Effector CD4-positive, alpha-beta T cell (primary cell): ENCODE measurements at places on chromosomes 3 and 15.

DNA sequence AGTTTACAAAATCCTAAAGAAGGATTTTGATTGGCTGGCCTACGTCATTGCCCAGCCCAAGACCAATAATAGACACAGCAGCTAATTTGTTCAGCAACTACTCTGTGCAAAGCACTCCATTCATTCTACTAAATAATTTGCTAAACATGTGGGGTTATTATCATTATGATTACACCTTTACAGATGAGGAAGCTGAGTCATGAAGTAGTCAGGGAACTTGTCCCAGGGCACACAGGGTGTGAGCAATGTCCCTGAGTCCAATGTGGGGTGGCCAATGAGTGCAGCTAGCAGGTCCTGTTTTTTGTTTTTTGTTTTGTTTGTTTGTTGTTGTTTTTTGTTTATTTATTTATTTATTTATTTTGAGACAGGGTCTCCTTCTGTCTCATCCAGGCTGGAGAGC is 183.6 kb downstream of the ABHD5 start:
- no peak for DNase-seq

- DNase-seq: no peak
Measured at GRCh38 chr3:167032267-167032876, 347.7 kb downstream of the ZBBX start.

DNA sequence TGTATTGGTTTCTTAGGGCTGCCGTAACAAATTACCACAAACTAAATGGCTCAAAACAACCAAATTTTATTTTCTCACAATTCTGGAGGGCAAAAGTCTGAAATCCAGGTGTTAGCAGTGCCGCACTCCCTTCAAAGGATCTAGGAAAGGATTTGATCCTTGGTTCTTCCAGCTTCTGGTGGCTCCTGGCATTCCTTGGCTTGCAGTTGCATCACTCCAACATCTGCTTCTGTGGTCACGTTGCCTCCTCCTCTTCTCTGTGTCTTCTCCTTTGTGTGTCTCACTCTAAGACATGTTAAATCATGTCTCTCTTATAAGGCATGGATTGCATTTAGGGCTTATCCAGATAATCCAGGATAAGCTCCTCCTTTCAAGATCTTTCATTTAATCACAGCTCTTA is 262.2 kb downstream of the MEX3B start:
- no peak for DNase-seq

- no peak for DNase-seq
Measured at GRCh38 chr3:151871639-151872468, 1.6 kb upstream of the SUCNR1 start.

DNA sequence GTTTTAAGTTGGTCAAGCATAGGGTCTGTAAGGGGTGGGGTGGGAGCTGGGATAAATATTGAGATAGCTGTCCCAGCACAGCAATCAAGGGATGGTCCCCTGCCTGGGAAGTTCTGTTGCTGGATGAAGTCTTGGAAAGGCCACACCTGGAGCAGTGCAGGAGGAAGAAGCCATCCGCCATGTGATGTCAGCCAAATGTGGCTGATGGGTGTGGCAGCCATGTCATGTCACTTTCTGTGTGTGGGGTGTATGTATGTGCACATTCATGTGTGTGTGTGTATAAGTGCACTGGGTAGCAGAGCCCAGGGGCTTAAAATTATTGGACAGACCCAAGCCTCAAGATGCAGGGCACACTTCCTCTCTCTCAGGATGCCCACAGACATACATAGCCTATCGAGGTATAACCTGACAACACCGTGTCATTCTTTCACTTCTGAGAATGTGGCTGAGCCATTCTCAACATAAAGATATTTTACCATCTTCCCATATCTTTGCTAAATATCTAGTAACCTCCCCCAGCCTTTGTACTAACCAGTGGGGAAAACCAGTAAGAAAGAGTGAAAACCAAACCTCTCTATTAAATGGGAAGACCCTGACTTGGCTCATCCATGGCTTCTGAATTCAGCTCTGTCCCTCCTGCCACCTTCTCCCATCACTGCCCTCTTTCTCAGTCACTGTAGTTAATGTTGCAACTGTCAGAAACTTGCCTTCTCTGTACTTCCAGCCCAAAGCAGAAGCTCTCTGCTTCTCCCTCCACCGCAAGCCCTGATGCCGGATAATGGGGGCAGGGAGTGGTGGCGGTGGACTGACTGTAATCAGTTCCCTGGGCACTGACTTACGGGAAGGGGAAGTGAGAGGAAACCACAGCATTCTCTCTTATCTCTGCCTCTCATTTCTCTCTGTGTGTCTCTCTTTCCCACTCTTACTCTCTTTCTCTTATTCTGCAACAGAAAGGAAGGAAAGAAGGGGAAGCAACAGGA is 11.2 kb downstream of the TNFSF10 start:
- DNase-seq: peak; percentile 42

- DNase-seq: no peak
Measured at GRCh38 chr3:123365450-123366143, 83.3 kb downstream of the ADCY5 start.

GRCh38 chr3:191008074-191008473 is 145.6 kb upstream of the GMNC start:
- DNase-seq: no peak

DNA sequence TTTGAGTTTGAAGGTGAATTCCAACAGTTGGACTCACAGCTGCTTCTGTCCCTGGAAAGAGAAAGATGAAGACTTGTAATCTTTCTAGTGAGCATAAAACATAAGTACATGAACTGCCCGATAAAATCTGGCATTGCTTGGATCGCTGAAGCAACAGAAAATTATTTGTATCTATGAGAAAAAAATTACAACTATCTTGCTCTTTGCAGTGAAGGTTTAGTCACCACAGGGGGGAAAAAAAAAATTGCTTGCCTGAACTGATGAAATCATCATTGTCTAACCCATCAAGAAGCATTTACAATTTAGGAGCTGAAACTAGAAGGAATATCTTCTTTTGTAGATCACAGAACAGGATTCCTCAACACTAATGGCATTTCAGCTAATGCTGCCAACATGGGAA is 20.0 kb downstream of the TMEM207 start:
- no peak for DNase-seq

DNA sequence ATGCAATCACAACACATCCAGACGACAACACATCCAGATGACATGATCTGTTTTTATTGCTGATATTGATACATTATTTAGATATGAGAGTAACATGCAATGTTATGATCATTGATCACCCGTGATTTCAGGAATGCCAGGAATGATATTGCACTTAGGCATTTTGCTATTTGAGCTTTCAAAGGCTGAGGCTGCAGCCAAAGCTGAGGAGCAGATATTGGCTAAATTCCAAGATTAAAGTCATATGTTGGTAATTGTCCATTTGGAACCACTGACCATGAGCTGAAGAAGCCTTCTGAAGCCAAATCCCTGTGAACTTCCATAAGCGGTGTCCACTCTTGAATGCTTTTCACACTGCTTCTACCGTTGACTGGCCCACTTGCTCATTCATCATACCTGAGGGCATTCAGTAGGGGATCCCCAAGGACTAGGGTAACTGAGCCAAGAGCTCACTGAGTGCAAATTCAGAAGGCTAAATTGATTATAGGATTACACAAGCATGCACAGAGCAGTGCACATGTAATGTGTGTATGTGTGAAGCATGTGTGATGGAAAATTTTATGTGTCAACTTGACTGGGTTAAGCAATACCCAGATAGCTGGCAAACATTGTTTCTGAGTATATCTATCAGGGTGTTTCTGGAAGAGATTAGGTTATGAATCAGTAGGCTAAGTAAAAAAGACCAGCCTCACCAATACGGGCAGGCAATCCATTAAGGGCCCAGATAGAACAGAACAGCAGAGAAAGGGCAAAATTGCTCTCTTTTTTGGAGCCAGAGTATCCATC is 92.1 kb upstream of the PLAAT1 start:
- DNase-seq: no peak

GRCh38 chr15:40826423-40827075 is 2.0 kb downstream of the PPP1R14D start:
- DNase-seq: no peak

- no peak for DNase-seq
Measured at GRCh38 chr3:130473416-130473815, 43.6 kb upstream of the COL6A6 start.

DNA sequence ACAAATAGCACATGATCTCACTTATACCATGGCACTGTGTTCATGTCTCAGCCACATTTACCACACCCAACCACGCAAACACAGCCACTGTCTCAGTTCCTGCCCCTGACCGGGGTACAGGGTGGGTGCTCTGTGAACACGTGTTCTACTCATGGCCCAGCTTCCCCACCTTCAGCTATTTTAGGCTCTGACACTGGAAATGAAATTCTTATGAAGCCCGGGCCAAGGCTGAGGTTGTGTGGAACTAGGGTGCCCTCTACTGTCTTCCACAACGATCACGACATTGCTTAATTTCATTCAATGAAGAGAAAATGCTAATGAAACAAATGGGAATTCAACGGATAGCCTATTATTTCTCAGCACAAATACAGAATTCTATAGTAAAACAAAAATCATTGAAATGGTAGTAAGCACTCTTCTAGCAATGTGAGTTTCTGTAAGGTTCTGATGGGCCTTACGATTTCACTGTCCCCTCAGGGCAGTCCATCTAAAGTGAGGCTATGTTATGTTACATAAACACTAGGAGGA is 2.1 kb upstream of the GABRA5 start:
- no peak for DNase-seq

- no peak for DNase-seq
Measured at GRCh38 chr3:82130046-82130445, 368.6 kb upstream of the GBE1 start.

DNA sequence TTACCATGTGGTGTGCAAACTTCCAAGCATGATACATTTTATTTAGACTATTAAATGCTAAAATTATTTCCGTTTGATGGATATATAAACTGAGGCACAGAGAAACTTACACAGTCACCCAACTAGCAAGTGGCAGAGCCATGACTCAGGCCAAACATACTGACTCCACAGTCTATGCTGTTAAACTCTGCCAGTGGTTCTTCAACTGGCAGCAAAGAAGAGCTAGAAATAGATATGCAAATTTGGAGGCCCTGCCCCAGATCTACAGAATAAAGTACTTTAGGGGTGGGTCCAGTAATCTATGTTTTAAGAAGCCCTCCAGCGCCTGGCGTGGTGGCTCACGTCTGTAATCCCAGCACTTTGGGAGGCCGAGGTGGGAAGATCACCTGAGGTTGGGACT is 400.0 kb downstream of the FOXP1 start:
- DNase-seq: no peak

DNA sequence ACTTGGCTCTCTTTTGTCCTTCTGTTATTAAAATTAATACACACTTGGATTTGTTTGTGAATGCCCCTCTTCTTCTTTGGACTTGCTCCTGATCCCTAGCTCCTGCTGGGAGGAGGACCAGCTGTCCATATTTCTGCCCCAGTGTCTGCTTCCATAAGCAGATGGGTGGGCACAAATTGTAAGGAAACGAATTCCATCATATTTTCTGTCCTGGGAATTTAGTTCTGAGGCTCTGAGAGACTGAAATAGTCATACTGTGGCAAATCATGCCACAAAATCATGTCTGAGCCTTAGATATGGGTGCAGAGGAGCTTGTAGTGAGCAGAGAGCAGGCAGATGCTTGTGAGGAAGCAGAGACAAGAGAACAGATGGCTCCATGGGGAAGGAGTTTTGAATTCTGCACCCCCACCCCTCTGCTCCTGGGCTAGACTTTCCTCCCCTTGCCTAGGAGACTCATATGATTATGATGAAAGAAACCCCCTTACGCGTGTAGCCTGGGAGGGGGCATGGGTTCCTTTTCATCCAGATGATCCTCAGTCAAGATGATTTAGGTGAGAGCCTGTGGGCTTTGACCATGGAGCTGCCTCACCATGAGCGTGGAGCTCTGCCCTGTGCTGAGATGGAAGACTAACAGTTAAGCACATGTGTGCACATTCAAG is 50.6 kb downstream of the SV2B start:
- DNase-seq: no peak

- DNase-seq: no peak
Measured at GRCh38 chr15:50879016-50879617, 29.4 kb upstream of the AP4E1 start.

GRCh38 chr15:63449731-63450130 is 54.7 kb upstream of the USP3 start:
- no peak for DNase-seq

GRCh38 chr15:73156431-73157191 is 104.3 kb downstream of the NEO1 start:
- DNase-seq: no peak

GRCh38 chr3:137385922-137386321 is 378.2 kb upstream of the SOX14 start:
- no peak for DNase-seq

- DNase-seq: no peak
Measured at GRCh38 chr3:125381314-125381713, 6.2 kb upstream of the ZNF148 start.

- DNase-seq: peak; percentile 86
Measured at GRCh38 chr15:40323239-40323952, at the start of gene INAFM2. INAFM2 (plus strand) TSS chr15:40323692; CDS start chr15:40324056, 364 bp downstream.

GRCh38 chr15:99976811-99977271 is 243.6 kb upstream of the LYSMD4 start:
- DNase-seq: no peak

DNA sequence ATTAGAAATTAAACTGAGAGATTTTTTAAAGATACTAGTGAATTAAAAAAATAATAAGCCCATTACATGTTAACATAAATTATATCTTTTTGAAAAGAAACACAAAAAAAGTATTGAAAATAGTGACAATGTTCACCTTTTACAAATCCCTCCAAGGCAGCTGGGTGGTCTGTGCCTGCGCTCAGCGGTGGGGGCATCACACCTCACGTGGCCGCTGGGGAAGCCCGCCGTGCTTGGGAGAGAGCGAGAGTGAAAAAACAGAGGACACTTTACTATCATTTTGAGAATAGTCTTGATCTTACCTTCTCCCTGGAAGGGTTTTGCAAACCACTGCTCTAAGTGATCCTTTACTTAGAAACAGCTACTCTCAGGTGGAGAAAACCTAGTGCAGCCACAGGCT is 76.9 kb downstream of the CRTC3 start:
- no peak for DNase-seq

- no peak for DNase-seq
Measured at GRCh38 chr15:36432161-36432560, 147.3 kb upstream of the CDIN1 start.

- DNase-seq: no peak
Measured at GRCh38 chr3:56361731-56362130, 106.5 kb downstream of the ERC2 start.

- no peak for DNase-seq
Measured at GRCh38 chr15:39747326-39747725, 35.3 kb downstream of the FSIP1 start.

GRCh38 chr3:82957696-82958095 is 1196.3 kb upstream of the GBE1 start:
- no peak for DNase-seq

GRCh38 chr3:167895684-167896083 is 160.2 kb downstream of the SERPINI1 start:
- DNase-seq: no peak

- no peak for DNase-seq
Measured at GRCh38 chr15:57537072-57537471, 54.6 kb upstream of the MYZAP start.

DNA sequence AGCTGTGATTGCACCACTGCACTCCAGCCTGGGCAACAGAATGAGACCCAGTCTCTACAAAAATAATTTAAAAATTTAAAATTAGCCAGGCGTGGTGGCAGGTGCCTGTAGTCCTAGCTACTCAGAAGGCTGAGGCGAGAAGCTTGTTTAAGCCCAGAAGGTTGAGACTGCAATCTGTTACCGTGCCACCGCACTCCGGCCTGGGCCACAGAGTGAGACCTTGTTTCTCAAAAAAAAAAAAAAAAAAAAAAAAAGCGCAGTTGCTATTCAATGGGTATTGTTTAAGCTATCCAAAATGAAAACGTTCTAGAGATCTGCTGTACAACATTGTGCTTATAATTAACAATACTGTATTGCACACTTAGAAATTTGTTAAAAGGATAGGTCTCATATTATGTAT is 24.0 kb downstream of the ZNF148 start:
- no peak for DNase-seq

- no peak for DNase-seq
Measured at GRCh38 chr15:89401631-89402517, 67.2 kb upstream of the POLG start.
